Ovary (tissue), 10 donors: ENCODE measurements at places on chromosomes 7 and 10. TPM values are rescaled to one million over a fixed set of nuclear protein-coding genes. Genes with fewer than 3 reads are reported as not detected.

DNA sequence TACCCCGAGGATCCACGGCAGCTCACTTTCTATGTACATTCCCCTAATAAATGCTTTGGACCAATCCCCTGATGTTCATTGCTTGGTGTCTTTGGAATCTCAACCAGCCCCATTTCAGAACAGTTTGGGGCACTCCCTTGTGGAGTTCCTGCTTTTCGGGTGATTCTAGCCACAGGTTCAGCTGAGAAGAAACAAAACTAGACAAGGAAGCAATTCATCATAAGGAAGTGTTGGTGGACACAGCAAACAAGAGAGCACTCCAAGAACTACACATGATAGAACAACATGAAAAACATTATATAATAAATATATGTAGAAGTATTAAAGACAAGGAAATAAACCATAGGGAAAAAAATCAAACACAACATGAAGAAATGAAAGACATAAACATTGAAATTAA is 6.0 kb upstream of the CCDC136 start:
- H3K27ac ChIP-seq, result no peak overlapping the region
- no peak for DNase-seq
- no peaks in the 10 kb centered on the region for H3K4me1 ChIP-seq

- no peak overlapping the region for H3K27ac ChIP-seq
- no peaks in the 10 kb centered on the region for H3K36me3 ChIP-seq
- DNase-seq, result no peak
- no peak overlapping the region for H3K4me3 ChIP-seq
- H3K4me1 ChIP-seq, result no peaks in the 10 kb centered on the region
- no peaks in the 10 kb centered on the region for H3K27me3 ChIP-seq
Measured at GRCh38 chr7:46871516-46871915, 710.4 kb downstream of the TNS3 start.

PNLIP gene
- not detected for total RNA-seq

DNA sequence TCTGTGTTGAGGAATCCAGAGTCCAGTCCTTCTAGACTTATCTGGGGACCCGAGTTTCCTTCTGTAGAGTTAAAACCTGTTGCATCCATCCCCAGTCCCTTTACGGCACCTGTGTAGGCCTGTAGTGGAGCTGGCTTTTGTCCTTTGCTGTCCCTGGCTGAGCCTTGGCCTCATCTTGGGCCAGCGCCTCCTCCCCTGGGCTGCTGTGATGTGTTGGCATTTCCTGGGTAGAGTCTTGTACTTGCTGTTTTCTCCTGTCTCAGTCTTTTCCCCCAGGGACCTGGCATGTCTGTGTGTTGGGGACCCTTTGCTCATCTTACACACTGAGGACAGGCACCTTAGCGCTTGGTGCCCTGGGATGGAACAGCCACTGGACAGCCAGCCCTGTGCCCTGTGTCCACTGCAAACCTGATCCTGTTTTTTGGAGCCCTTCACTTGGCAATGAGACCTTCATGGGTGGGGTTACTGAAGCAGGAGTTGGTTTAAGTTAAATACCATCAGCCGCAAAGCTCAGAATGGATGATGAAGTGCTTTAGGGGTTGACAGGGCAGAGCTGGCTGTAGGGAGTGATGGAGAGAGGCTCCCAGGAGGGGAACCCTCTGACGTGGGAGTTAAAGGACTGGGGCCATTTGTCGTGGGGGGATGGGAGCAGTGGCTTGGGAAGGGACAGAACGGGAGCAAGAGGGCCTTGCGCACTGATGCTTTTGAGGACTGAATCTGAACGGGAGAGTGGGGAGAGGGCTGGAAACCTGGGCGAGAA is 50.9 kb downstream of the CUX1 start:
- H3K4me3 ChIP-seq, result no peak overlapping the region
- no peak overlapping the region for H3K27ac ChIP-seq
- no peak for DNase-seq
- no peaks in the 10 kb centered on the region for H3K27me3 ChIP-seq

C10orf88 gene
- total RNA-seq, result 7.2 TPM

CYP17A1 gene
- 11.5 TPM for total RNA-seq

DNA sequence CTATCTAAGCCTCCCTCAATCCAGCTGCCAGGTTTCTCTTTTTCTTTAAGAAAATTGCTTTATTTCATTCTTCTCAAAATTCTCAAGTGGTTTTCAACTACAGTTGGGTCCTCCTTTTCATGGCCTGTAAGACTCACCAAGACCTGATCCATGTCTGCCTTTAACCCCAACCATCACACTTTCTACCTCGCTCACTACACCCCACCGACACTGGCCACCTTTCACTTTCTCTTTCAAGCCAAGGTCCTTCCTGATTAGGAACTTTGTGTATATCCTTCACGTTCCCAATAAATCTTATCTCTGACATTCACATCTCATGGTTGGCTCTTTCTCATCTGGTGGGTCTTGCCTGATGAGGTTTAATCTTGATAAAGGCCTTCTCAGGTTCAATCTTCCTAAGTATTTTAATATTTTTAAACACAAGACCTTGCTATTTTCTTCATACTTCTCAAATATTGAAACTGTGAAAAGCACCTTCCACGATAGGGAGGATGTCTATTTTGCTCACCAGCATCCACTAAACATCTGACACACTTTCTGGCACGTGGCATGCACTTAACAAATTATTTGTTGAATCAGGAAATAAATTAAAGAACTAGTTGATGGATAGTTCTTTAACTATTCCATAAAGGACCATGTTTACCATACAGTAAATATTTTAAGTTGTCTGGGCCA is 624.8 kb downstream of the GRID1 start:
- H3K4me3 ChIP-seq, result no peak overlapping the region
- no peaks in the 10 kb centered on the region for H3K27me3 ChIP-seq
- no peak overlapping the region for H3K27ac ChIP-seq
- DNase-seq, result no peak

PRTFDC1 gene
- total RNA-seq, result 17.1 TPM

DNA sequence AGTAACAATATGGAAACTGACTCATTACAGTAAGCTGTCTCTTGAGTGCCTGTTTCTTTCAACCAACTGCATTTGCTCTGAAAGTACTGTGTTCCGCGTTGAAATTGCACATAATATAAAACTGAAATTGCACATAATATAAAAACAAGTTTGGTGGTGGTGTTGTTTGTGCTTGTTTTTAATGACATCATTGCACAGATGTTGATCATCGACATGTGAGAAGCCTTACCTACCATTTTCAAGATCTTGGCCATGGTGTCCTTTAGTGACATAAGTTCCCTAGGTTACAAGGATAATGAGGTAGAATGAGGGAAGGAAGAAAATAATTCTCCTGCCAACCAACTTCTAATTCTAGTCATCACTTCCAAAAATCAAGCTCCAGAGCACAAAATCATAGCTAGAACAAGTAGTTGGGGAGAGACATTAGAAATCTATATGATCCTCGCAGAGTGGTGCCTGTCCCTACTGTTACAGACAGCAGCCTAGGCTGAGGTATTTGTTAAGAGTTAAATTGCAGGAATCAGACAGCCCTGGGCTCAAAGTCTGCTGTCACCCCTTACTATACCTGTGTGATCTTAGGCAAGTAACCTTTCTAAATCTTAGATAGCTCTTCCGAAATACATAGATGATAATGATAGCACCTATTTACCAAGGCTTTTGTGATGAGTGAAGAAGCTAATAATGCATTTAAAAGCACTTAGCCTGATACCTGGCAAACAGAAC is 29.3 kb downstream of the DOCK4 start:
- H3K36me3 ChIP-seq, result no peaks in the 10 kb centered on the region
- no peaks in the 10 kb centered on the region for H3K27me3 ChIP-seq
- H3K27ac ChIP-seq, result no peak overlapping the region
- peaks cover 7% of the 10 kb centered on the region for H3K4me1 ChIP-seq
- no peak overlapping the region for H3K4me3 ChIP-seq

DNA sequence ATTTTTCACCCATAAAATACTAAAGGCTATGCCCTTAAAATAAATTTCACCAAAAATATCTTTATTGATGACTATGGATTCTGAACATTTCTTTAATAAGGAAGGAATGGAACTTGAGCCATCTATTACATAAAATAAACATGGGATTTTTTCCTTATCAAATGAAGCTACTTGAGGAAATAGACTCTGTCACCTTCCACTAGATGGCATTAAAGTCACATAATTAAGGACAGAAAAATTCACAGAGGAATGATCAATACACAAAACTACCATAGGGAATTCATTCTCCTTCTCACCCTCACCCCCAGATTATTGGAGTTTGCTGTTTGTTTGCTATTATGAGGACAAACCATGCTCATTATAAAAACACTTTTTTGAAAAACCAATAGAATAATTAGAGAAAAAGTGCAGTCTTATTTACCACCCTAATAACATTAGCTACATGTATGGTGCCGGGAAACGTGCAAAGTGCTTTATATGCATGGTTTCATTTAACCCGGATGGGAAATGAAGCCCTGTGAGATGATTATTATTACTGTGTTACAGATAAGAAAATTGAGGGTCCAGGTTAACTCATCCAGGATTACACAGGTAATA is 21.1 kb upstream of the FOXI2 start:
- H3K27me3 ChIP-seq, result no peaks in the 10 kb centered on the region
- no peaks in the 10 kb centered on the region for H3K36me3 ChIP-seq
- no peak overlapping the region for H3K4me3 ChIP-seq
- no peaks in the 10 kb centered on the region for H3K4me1 ChIP-seq

TLX1 gene
- total RNA-seq, result not detected

- H3K27me3 ChIP-seq, result no peaks in the 10 kb centered on the region
- DNase-seq, result no peak
- H3K27ac ChIP-seq, result no peak overlapping the region
- no peaks in the 10 kb centered on the region for H3K36me3 ChIP-seq
Measured at GRCh38 chr10:72695496-72695895, 3.6 kb downstream of the MCU start.

UPP1 gene
- 10.1 TPM for total RNA-seq

- H3K4me3 ChIP-seq, result no peak overlapping the region
- no peaks in the 10 kb centered on the region for H3K27me3 ChIP-seq
- no peaks in the 10 kb centered on the region for H3K4me1 ChIP-seq
Measured at GRCh38 chr7:140661124-140661523, 11.6 kb upstream of the ADCK2 start.

DNA sequence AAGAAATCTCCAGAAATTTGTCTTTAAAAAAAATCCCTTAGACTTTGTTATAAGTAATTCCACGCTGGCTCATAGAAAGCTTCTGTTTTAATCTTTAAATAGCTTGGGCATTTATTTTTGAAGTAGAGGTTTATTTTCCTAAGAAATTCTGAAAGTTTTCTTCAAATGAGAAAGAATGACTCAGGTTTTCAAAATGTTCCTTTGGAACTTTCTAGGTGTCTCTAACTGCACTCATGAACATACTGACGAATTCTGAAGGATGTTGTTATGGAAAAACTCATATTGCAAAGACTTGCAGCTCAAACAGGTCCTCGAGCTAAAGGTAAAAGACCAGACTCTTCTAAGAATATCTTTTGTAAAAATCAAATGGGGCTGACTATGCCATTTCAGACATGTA is 10.7 kb downstream of the DGKI start:
- no peak for DNase-seq
- H3K27ac ChIP-seq, result no peak overlapping the region
- no peaks in the 10 kb centered on the region for H3K36me3 ChIP-seq
- H3K27me3 ChIP-seq, result no peaks in the 10 kb centered on the region
- no peak overlapping the region for H3K4me3 ChIP-seq

GRCh38 chr10:112491144-112491543 is 44.1 kb downstream of the VTI1A start:
- no peak overlapping the region for H3K4me3 ChIP-seq
- H3K36me3 ChIP-seq, result no peaks in the 10 kb centered on the region
- no peak overlapping the region for H3K27ac ChIP-seq
- H3K4me1 ChIP-seq, result no peaks in the 10 kb centered on the region
- DNase-seq, result no peak

DNA sequence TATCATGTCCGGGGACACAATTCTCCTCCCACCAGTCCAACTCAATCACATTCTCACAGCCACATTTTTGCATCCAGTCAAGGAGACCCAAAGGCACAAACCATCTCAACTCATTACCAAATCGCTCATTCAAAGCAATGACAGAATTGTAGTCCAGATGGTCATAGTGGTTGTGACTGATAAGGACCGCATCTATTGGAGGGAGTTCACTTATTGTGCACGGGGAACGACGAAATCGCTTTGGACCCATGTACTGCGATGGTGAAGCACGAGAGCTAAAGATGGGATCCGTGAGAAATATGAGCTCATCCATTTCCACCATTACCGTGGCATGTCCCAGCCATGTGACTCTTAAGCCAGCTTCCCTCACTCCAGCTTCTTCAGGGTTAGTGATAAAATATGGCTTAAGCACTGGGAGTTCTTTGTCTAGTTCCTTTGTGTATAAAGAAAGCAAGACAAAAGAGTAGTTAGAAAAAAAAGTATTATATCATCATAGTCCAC is 29.1 kb downstream of the NAPEPLD start:
- peaks cover 7% of the 10 kb centered on the region for H3K4me1 ChIP-seq
- no peaks in the 10 kb centered on the region for H3K27me3 ChIP-seq
- H3K36me3 ChIP-seq, result no peaks in the 10 kb centered on the region
- no peak overlapping the region for H3K4me3 ChIP-seq
- no peak overlapping the region for H3K27ac ChIP-seq

GRCh38 chr7:134724606-134725005 is 54.8 kb upstream of the CALD1 start:
- H3K36me3 ChIP-seq, result no peaks in the 10 kb centered on the region
- no peaks in the 10 kb centered on the region for H3K27me3 ChIP-seq
- H3K4me3 ChIP-seq, result no peak overlapping the region
- no peak overlapping the region for H3K27ac ChIP-seq
- H3K4me1 ChIP-seq, result peaks cover 22% of the 10 kb centered on the region
- no peak for DNase-seq

CFAP43 gene
- total RNA-seq, result 4.2 TPM

LIPN gene
- total RNA-seq, result not detected

ST8SIA6 gene
- 0.53 TPM for total RNA-seq

GRCh38 chr10:28127881-28128280 is 129.0 kb upstream of the ODAD2 start:
- H3K4me1 ChIP-seq, result no peaks in the 10 kb centered on the region
- no peaks in the 10 kb centered on the region for H3K36me3 ChIP-seq
- H3K27me3 ChIP-seq, result no peaks in the 10 kb centered on the region
- DNase-seq, result no peak
- no peak overlapping the region for H3K4me3 ChIP-seq

AKR1D1 gene
- total RNA-seq, result not detected

DNA sequence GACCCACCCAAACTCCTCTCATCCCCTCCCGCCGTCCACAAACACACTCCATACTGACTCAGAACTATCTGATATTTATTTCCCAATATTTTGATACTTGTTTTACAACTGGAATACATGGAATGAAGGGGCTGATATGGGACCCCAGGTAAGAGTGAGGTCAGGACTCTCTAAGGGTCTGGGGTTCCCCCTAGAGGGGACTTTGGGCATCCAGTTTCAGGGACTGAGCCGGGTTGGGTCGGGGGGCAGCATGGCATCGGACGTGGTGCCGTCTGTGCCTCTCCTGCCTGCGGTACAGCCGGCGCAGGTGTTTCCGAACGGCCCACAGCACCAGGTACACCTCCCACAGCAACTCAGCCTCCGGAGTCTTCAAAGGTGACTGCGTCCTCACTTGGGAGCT is 7.5 kb downstream of the SPACDR start:
- no peaks in the 10 kb centered on the region for H3K36me3 ChIP-seq
- H3K4me3 ChIP-seq, result no peak overlapping the region
- no peak for DNase-seq
- H3K27me3 ChIP-seq, result no peaks in the 10 kb centered on the region
- H3K4me1 ChIP-seq, result no peaks in the 10 kb centered on the region
